ENCODE measurements at places on chromosomes 11 and 22.

GRCh38 chr11:65862941-65863888 is 3.0 kb downstream of the MUS81 start:
- no peak for DNase-seq

DNA sequence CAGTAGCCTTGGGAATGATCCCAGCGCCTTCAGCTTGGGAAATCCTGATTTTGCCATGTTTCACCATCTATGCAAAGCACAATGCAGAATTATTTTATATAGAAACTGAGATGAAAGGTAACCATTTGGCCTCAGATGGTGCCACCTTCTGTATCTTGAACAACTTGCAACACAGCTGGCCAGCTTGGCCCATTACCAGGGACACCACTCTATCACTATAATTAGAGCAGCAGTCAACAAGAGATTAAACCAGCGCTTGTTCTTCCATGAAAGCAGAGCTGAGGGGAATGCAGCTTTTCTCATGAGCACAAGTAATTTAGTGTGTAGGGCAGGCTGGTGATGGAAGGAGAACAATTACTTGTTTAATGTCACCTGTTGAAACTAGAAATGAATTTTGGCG is 6.7 kb upstream of the ZDHHC13 start:
- DNase-seq, result no peak

- no peak for DNase-seq
Measured at GRCh38 chr22:36587289-36588154, 58.6 kb upstream of the EIF3D start.

DNA sequence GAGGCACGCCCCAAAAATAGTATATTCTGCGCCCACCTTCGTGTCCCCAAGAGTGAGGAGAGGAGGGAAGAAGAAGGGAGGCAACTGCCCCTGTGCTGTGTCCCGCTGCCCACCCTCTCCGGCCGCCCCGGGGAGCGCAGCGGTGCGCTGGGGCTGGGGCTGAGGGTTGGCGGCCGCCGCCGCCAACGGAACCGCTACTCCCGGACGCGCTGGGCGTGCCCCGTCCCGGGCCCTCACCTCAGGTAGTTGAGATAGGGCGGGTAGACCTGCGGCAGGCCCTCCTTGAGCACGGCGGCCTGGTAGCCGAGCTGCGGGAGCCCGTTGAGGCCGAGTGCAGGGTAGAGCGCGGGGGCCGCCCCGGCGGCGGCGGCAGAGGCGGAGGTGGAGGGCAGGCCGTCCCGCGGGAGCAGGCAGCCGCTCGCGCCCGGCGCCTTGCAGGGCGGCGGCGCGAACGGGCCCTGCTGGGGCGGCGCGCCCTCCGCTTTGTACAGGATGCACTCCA is 2.4 kb downstream of the PGR start:
- no peak for DNase-seq

DNA sequence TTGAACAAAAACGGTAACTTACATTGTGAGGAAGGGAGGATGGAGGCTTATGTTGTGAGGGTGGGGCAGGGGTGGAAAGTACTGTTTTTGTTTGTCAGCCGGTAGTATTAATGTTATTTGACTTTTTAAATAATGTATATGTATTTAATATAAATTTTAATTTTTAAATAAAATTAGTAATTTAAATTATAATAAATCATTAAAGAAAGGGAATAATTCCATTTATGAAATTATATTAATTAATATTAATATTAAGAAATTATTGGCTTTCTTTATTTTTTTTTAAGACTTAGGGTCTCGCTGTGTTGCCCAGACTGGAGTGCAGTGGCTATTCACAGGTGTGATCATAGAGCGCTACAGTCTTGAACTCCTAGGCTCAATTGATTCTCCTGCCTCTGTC is 24.0 kb upstream of the TNRC6B start:
- DNase-seq, result no peak

GRCh38 chr11:126059238-126059781 is 3.4 kb downstream of the CDON start:
- no peak for DNase-seq

- no peak for DNase-seq
Measured at GRCh38 chr11:64872790-64873488, 5.5 kb downstream of the EHD1 start.

- peak; percentile 47 for DNase-seq
Measured at GRCh38 chr11:119666463-119667131, 62.4 kb downstream of the NECTIN1 start.

DNA sequence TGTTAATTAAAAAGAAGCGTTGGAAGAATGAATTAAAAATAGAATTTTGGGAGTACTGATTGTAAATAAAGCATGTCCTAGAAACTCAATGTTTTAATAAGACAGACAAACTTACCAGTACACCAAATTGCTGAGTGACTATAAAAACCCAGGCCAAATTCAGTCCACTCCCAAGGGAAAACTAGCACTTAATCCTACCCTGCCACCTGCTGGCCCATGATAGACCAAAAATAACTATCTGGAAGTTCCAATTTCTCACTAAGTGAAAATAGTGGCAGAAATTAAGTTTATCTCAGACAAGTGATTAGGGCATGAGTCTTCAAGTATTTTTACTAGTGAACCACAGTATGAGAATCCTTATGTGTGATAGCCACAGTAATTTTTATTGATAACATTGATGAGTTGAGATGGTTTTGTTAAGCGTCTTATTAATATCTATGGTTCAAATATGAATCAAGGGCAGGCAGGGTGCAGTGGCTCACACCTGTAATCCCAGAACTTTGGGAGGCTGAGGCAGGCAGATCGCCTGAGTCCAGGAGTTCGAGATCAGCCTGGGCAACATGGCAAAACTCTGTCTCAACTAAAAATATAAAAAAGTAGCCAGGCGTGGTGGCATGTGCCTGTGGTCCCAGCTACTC is 9.8 kb upstream of the DDX10 start:
- DNase-seq, result peak; percentile 10

DNA sequence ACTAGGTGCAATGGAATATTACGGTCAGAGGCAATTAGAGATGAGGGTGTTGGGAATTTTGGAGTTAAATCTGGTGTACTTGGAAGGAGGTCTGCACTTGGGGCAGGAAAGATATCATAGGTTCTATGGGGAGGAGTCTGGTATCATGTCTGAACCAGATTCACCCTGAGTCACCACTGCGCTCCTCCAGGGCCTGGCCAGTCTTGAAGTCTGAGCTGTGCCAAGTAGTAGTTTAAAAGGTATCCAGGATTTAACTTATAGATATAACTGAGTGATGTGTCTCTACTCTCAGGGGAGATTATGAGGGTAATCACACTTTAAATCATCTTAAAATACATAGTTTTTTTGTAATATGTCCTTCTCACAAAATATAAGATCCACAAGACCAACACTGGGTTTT is 6.6 kb downstream of the CNGA4 start:
- no peak for DNase-seq

DNA sequence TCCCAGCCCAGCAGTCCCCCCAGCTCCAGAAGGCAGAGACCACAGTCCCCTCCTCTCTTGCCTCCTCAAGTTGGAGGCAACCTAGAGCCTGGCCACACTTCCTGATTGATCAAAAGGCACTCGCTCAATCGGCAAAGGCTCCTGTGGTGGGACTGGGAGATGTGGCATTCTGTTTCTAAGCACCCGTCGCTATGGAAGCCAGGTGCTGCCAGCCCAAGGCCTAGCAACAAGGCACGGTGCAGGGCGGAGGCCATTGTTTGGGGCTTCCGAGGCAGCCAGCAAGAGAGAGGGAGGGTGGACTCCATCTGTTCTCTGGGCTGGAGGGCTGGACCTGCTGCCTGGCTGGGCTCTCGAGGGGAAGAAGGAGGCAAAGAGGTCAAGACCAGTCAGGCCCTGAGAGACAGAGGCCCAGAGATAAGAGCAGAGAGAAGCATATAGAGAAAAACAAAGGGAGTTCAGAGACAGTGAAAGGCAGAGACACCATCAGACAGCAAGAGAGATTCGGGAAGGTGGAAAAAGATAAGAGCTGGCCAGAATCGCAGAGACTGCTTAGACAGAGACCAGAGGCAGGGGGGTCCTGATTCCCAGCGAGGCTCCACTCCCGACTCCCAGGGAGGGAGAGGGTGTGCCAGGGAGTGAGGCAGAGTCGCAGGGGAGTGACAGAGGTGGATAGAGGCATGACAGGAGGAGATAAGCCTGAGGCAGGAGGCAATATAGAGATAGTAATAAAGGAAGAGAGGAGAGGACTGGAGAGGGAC is 21.2 kb downstream of the PDE2A start:
- DNase-seq, result no peak

GRCh38 chr11:106271686-106272085 is 194.2 kb downstream of the AASDHPPT start:
- DNase-seq, result no peak

DNA sequence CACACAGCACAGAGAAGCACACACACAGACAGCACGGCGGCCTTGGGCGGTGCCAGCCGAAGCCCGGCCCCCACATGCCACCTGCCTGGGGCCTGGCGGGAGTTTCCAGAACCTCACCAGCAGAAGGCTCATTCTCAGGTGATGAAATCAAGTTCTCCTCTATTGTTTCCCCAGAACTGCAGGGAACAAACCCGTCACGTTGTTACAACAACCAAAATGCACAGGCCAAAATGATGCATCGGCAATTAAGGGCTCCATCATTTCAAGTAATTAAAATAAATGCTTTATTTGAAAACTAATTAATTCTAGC is 30.8 kb downstream of the GNB1L start:
- DNase-seq, result no peak

DNA sequence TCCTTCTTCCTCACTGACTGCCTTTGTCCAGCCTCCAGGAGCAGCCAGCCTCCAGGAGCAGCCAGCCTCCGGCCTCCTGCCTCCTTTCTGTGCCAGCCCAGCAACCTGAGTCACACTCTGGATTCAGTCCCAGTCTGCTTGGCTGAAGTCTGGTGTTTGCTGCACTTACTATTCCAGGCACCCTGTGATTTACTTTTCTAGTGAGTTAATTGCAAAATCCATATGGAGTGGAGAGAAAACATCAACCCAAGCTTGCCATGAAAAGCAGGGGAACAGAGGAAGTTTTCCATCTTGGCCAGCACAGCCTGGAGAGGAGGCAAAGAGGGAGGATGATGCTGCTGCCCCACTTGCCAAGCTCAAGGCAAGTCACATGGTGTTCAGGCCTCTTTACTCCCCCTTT is 400.5 kb downstream of the TENM4 start:
- DNase-seq, result no peak

DNA sequence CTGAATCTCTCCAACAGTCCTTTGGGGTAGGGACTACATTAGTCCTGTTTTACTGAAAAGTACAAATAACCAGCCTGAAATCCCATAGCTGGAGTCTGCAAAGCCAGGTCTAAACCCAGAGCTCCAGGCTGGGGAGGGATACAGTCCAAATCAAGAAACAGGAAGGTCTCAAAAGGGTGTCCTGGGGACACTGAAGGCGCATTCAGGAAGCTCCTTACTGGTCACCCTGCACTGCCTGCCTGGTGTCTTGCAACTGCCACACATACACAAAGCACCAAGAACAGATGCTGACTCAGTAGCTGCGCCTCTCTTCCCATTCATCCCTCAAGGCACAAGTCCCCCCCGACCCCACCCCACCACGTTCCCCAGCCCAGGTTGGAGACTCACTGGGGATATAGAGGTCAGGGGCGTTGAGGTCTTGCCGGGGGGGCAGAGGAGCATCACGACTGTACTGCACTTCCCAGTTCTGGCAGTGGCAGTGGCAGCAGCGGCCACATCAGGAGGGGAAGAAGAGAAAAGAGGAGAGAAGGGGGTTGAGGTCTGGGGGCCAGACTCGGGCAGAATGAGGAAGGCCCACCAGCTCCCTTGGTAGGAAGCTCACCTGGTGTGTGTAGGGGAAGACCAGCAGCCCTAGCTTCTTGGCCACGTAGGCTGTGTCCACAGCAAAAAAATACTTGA is 1.6 kb downstream of the YIF1A start:
- DNase-seq, result no peak

- DNase-seq, result no peak
Measured at GRCh38 chr11:42249956-42250355, 790.5 kb upstream of the LRRC4C start.

- DNase-seq, result no peak
Measured at GRCh38 chr11:70913715-70914231, 338.6 kb downstream of the SHANK2 start.

DNA sequence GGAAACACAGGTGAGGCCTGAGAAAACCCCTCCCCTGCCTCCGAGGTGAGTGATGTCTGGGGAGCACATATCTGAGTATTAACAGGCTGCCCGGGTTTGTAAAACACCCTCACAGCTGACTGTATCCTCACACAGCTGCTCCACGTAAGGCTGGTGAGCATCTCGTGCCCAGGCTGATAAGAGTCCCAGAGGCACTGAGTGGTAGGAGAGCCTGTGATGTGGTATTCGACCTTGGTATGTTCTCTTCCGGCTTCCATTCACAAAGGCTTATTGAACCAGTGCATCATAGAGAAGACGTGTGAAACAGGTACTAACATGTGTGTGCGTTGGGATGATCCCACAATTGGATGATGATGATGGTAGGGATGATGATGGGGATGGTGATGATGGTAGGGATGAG is 71.7 kb downstream of the RASSF10 start:
- DNase-seq, result no peak

DNA sequence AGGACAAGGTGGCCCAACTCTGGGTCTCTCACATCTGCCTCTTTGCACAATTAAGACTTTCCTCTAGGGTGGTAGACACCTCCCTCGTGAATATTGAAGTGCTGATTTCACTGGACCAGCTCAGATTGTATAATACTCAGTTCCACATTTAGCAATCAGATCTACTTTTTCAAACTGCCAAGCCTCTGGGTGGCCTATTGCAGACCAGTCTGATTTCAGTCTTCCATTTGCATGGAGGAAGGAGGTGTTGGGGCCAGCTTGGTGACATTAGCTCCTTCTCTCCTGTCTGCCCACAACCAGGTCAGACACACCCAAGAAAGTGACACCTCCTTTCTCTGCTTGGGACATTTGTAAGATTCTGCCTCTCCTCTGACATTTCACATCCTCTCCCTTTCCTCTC is 78.2 kb downstream of the PPFIBP2 start:
- no peak for DNase-seq

GRCh38 chr11:94558468-94558867 is 8.7 kb upstream of the PIWIL4 start:
- no peak for DNase-seq

DNA sequence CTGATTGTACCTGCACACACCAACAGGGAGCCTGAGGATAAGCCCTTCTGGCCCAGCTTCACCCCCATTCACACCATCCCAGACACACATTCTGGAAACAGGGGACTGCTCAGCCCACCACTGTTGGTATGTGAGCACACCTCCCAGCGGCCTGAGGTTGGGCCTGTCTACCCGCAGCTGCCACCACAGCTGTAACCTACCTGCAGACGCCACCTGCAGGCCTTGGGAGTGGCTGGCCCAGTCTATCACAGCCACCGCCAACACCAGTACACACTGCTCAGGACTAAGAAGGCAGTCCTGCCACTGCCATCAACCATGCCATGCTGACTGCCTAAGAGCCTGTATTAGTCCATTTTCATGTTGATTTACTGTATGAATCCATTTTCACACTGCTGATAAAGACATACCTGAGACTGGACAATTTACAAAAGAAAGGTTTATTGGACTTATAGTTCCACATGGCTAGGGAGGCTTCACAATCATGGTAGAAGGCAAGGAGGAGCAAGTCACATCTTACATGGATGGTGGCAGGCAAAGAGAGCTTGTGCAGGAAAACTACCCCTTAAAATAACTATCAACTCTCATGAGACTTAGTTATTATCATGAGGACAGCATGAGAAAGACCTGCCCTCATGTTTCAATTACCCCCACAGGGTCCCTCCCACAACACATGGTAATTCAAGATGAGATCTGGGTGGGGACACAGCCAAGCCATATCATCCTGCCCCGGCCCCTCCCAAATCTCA is 30.6 kb downstream of the RSF1 start:
- DNase-seq, result no peak
